ENCODE measurements at places on chromosomes 3 and 15.

DNA sequence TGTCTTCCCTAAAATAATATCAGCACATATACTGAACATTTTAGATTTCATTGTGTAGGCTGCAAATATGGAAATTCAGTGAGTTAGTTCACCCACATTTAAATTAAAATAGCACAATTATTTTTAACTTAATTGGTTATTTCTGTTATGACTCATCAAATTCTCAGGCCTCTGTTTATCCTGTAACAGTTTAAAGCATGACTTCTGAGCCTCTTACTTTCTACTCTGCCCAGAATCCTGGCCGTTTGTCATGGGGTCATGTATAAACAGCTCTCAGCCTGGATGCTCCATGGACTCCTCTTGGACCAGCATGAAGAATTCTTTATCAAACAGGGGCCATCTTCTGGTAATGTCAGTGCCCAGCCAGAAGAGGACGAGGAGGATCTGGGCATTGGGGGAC, 12.2 kb downstream of the TUBGCP4 start:
- DNase-seq = no peak

- DNase-seq = no peak
These were observed 156.2 kb downstream of the ADAMTSL3 start for GRCh38 chr15:83810110-83810509.

GRCh38 chr15:66184936-66185790, 68.4 kb downstream of the MEGF11 start:
- no peak for DNase-seq

DNA sequence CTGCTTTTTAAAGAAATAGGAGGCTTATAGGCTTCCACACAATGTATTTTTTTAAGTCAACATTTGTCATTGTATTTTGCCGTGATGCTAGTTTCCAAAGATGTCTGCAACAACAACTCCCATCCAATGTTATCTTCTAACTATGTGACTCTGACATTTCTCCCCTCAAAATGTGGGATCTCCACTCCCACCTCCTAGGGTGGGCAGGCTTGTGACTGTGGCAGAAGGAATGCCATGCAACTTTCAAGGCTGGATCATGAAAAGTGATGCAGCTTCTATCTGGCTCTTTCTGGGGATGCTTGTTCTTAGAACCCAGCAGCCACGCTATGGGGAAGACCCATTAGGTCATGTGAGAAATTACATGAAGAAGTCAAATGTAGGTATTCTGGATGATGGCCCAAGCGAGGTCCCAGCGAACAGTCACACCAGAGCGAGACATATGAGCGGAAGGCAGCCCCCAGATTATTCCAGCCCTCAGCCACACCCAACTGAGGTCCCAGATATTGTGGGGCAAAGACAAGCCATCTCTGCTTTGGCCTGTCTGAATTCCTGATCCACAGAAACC, 124.3 kb downstream of the BDH1 start:
- no peak for DNase-seq

GRCh38 chr15:69855258-69856000, 242.3 kb downstream of the TLE3 start:
- no peak for DNase-seq

DNA sequence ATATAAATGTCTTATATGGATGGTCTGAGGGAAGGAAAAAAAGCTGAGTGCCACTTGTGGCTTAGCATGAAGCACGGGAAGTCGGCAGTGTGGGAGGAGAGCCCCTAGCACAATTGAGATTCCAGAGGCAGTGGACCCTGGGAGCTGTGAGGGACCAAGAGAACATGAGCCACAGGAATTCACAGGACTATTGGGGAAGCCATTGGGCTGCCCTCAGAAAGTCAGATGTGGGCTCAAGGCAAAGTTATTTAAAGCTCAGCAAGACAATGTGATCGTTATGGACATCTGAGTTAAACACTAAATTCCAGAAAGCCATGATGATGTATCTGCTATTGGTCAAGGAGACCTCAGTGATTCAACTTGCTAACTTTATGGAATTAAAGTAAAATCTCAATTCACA, 380.8 kb upstream of the IL12A start:
- DNase-seq = no peak

Measured in activated naive CD4-positive, alpha-beta T cell treated with anti-CD3 and anti-CD28 coated beads, Interleukin-2, amount 50 U/mL, for 72 hours (primary cell).